ENCODE measurements at places on chromosomes 2 and 18.

DNA sequence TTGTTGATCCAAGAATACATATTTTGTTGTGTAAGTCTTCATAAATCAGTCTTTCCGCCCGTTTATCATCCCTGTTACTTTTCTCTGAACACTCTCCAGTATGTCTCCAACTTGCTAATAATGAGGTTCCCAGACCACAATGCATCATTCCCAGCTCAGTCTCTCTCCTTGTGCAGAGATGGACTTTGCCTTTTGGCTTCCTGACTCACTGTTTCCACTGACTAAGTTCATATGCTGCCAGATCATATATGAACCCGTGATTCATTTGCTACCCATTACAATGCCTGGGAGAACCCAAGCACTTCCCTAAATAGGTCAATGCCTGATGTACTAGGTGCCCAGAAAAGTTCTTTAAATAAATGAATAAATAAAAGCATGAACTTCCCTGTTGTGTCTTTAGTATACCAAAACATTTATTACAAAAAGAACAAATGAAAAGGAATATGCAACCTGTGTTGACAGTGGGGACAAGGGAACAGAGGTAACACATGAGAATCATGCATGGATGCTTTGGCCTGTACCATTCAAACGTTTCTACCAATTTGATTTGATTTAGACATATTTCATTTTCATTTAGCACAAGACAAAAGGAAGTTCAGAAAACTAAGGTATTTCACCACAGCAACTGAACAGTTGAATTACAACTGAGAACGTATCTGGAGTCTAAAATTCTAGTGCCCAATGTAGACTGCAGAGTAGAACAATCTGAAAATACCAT lies 215.4 kb upstream of the HNRNPA3 start:
- DNase-seq: no peak

DNA sequence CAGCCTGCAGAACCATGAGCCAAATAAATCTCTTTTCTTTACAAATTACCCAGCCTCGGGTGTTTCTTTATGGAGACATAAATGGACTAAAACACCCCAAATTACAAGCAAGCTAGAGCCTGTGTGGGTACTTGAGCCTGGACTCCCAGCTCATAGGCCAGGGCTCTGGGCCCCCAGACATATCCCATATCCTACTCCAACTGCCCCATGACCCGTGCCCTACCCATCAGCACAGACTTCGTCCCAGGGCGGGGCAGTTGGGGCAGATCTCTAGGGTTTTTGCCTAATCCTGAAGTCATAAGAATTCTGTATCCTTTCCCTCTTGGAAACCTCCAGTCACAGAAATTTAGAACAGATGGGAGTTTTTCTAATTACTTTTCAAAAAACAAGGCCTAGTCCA lies 90.7 kb downstream of the DDX1 start:
- no peak for DNase-seq

GRCh38 chr2:40476436-40476835 lies 24.5 kb upstream of the SLC8A1 start:
- no peak for DNase-seq

DNA sequence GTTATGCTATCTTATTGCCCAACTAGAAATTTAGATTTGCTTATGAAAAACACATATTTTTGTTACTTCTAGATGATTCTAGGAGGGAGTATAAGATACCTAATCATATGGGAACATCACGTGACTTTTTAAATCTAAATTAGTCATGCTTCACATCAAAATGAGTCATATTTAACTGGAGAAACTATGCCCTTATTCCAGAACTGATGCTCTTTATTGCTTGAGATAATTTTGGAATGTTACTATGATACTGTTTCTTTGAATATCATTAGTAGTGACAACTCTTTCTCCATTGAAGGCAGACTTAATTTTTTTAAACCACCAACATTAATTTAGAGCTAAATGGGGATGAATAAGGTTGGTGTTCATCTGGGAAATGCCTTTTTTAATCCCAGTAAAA lies 19.9 kb upstream of the ELAC1 start:
- no peak for DNase-seq

DNA sequence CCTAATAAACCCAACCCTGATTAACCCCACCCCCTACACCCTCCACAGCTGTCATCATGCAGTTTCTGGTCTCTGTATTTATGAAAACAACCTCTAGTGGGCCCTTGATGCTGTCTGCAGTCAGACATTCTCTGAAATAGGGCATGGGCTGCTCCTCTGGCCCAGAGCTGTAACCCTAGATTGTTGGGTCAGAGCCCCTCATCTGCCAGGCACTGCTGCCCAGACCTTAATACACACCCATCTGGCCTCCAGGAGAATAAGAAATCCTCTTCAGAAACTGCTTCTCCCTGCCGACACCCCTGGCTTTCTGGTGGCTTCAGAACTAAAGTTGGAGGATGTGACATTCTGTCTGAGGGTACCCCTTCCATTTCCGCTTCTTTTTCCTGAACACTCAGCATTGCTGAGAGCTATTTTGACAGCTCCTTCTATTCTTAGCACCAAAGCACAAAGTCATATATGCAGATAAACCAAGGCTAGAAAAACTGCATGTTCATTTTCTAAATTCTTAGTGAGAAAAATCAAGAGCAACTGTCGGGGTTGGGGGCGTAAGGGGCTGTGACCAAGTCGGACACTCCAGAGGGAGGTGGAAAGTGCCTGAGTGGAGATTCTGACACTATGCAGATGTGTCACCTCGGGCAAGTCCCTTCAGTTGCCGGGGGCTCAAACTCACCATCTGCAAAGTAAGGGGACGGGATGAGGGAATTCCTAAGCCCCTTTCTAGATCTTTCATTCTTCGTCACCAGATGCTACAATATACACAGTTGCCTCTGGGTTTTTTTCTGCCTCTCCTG lies 28.7 kb downstream of the SRSF7 start:
- DNase-seq: peak; percentile 52

DNA sequence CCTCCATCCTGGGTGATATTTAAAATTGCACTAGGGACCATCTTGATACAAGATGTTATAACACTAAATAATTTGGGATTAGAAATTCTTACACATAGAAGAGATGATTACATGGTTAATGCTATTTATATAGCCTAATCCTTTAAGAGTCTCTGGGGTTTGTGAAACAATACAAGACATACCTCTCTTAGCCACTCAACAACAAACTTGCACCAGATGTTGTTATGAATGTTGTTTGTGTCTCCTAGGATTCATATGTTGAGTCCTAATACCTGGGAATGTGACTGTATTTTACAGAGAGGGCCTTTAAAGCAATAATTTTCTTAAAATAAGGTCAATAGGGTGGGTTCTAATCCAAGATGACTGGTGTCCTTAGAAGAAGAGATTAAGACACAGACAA lies 678.3 kb downstream of the NYAP2 start:
- no peak for DNase-seq

- DNase-seq: no peak
These were observed 28.3 kb upstream of the ITGB6 start for GRCh38 chr2:160228141-160228917.

GRCh38 chr2:44938287-44939105 lies 3.0 kb upstream of the SIX3 start:
- DNase-seq: no peak

- no peak for DNase-seq
These were observed 547.0 kb downstream of the NUP35 start for GRCh38 chr2:183671233-183671632.

DNA sequence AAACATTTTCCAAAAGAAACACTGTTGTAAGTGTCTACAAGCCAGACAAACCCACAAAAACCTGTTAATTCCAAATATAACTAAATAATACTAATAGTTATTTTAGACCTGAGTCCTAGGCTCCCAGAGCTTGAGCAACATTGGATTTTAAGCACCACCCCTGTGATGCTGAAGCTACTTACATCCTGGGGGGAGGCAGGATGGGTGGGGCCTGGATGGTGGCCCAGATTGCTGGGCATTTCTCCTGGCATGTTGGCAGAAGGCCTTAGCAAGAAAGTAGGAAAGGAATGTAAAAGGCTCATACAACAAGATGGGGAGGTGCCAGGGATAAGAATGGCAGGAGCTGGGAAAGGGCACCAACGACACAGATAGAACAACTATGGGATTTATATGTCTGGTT lies 50.7 kb upstream of the OTX1 start:
- no peak for DNase-seq

- DNase-seq: no peak
These were observed 31.3 kb upstream of the CNTNAP5 start for GRCh38 chr2:123993728-123994323.

GRCh38 chr2:180225118-180225517 lies 218.0 kb upstream of the CWC22 start:
- no peak for DNase-seq

DNA sequence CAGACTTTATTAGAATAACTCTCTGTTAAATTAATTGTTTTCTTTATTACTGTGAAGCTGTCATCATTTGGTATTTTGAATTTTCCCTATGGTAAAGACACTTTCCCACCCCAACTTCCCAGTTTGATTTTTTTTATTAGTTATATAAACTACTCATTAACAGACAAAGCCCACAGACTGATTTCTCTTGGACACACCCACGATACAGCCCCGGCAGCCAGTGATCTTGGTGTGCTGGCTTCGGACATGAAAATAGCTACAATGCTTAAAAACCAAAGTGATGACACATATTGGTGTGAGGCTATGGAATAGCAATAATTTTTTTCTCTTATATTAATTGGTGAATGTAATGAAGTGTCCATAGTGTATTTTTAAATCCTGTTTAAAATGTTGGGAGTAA lies 225.4 kb upstream of the SIX3 start:
- DNase-seq: no peak

GRCh38 chr2:181152701-181153100 lies 172.3 kb downstream of the UBE2E3 start:
- no peak for DNase-seq

DNA sequence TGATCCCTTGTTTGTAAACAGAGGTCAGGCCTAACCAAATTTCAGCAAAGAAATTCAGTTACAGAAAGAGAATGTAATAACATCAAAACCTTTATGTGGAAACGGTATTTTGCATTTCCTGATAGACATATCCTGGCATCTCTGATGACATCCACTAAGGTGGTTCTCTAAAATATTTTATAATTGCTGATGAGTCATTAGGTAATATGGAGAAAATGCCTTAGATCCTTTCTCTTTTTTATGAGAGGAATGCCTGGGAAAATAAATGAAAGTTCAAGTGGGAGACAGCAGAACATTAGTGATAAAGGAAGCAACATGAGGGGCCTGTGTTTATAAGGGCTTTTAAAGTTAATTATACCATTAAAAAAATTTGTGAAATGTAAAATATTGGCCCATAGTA lies 72.6 kb downstream of the PLCL1 start:
- no peak for DNase-seq

DNA sequence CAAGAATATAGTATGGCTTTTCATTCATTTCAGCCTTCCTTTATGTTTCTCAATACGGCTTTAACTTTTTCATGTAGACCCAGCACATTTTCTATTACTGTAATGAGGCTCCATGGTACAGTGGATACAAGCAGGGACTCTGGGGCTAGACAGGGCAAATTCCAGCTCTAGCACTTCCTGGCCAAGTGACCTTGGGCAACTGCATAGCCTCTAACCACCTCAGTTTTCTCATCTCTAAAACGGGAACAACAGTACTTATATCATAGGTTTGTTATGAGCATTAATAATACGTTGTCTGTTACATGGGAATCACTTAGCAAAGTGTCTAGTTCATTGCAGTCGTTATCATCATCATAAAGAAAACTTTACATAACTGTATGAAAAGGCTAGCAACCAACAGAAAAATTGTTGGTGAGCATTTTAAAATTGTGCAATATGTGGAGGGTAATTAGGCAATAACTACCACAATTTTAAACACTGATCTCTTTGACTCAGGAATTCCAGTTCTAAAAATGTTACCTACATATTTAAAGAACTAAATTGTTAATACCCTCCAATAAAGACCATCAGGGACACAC lies 13.7 kb upstream of the RMDN2 start:
- no peak for DNase-seq

DNA sequence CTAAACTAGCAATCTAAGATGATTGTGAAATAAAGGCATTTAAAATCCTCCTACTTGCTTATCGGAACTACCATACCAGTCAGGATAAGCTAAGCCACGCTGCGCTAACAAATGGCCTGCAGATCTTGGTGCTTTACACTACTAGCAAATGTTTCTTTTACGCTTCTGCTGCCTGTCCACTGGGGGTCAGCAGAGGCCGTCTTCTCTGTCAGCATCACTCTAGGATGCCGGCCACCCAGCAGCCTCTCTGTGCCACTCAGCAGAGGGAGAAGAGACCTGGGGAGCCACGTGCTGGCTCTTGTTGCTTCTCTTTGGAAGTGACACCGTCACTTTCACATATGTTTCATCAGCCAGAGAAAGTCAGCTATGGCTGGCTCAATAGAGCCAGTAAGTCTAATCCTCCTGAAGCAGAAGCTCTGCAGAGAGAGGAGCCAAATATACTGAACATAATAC lies 36.6 kb downstream of the COPS8 start:
- DNase-seq: peak; percentile 16

GRCh38 chr2:168363347-168364092 lies 92.6 kb upstream of the CERS6 start:
- no peak for DNase-seq

DNA sequence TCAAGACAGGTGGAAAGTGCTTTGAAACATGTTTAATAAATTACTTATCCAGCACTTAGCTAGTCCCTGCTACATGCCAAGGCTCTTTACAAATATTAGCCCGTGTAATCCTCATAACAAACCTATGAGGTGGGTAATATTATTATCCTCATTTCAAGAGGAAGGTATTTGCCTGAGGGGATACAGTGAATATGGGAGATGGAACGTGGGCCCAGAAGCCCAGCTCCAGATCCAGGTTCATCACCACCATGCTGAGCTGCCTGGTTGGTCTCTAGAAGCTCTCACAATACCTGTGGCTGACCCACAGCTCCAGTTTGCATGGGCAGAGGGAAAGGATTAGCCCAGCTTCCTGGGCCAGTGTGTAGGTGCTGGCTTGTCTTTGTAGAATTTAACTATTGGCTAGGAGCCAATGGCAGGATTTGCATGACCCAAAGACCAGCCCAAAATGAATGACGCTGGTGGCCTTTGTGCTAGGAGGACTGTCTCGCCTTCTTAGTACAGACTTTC lies 61.6 kb upstream of the ATP8B1 start:
- no peak for DNase-seq

DNA sequence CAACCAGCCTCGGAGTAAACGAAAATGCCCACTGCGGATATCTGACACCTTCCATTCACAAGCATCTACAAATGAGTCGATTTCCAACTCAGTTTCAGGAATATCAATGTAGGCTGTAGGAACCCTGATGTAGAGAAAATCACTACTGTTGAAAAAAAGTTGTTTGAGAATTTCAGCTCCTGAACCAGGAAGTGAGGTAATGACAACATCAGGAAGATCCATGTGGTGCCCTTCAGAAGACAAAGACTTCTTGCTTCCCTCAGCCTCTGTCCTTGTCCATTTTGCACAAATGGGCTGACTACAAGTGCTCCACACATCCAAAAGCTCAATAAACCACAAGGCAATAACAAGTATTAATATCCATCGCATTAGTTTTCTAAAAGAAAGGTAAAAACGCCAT lies 4.7 kb downstream of the DSEL start:
- DNase-seq: no peak
